ENCODE measurements at places on chromosomes 13 and 19.

DNA sequence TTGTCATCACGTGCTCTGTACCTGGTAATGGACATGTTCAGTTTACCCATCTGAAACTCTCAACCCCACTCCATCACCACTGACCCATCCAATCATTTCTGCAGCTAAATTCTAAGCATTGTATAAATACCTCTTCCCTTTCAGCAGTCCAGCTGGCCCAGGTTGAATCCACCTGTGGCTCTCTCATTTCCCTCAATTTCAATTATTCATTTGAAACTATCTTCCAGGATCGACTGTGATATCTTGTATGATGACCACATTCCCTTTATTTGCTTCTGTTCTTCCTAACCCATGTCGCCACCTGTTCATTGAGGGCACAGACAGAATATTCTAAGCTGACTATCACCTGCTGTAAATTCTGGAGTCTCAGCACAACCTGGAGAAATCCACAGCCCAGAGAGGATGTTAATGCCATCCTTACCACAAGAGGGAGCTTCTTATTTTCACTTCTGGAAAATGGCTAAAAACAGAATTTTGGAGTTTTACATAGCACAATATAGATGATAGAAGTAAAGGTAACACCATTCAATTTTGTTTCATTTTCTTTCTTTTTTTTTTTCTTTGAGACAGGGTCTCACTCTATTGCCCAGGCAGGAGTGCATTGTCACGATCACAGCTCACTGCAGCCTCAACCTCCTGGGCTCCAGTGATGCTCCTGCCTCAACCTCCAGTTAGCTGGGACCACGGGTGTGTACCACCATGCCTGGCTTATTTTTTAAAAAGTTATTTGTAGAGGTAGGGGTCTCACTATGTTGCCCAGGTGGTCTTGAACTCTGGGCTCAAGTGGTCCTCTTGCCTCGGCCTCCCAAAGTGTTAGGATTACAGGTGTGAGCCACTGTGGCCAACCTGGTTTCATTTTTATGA is 38.6 kb downstream of the ZNF823 start:
- DNase-seq = no peak

- no peak for DNase-seq
These were observed 120.6 kb upstream of the GPR12 start for GRCh38 chr13:26881154-26881553.

- no peak for DNase-seq
These were observed 117.7 kb downstream of the FNDC3A start for GRCh38 chr13:49093376-49093775.

DNA sequence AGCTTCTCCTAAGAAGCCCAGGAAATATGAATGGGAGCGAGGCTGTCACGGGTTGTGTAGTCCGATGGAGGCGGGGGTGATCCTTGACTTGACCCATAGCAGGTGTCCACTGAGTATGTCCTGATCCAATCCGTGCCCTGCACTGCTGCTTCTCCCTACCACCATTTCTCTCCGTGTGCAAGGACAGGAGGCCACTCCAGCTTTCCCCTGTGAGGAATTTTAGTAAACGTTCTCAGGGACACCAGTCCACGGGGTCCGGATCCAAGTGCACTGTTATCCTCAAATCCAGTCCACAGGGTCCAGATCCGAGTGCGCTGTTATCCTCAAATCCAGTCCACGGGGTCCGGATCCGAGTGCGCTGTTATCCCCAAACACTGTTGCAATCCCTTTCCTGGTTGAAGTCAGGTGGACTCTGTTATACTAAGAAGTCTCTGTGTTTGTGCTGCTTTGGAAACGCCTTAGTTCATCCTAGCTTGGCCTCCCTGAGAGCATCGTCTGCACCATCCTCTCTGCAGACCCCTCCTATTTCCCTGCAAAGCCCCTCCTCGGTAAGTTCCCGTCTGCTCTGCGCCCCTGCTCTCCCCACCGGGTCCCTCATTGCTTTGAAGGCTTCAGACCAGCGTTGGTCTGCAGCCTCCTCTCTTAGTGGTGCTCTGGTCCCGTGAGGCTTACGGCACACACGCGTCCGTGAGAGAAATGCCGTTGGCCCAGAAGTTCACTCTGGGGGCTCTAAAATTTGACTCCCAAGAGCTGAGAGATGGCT is 303.5 kb downstream of the TEX29 start:
- no peak for DNase-seq

DNA sequence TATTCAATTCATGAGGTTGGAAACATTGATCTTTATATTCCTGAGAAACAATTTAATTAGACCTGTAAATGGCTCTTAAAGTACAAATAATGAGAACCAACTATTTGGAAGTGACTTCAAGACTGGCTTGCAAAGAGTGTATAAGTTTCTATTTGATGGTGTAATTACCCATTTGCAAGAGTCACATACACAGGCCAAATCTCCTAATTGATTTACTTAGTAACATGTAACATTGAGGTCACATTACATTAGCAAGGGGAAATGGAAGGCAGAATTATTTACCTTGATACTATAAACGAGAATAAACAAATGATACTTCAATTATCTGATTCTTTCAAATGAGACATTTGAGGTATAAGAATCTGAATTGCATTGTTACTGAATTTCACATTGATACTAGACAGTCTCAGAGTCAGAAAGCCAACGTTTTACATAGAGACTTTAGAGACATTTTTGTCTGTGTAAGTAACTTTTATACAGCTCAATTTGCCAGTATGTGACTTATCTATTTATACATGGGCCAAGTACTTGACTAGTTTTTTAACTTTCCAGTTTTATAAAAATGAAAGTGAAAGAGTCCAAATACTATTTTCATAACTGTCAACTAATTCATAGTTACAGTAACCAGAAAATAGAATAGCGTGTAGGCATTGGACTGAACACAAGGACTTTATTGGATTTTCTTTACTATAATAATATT is 95.6 kb upstream of the RFC3 start:
- no peak for DNase-seq
